ENCODE measurements at places on chromosomes 12 and 14.

DNA sequence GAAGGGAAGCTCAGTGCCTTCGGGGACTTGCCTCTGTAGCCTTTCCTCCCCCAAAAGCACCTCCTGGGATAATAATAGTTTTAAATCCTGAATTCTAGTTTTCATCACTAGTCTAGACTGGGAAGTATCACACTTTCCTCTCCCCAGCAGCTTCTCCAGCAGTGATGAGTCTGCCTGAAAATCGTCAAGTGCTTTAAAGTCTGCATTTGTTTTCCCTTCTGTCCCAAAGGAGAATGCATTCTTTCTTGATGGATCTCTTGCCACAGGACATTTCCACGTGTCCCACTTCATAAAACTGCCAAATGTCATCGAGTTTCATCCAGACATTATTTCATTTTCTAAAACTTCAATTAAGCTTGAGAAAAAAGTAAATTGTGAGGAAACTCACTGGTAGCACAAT is 15.0 kb downstream of the CSRP2 start:
- no peak for DNase-seq

DNA sequence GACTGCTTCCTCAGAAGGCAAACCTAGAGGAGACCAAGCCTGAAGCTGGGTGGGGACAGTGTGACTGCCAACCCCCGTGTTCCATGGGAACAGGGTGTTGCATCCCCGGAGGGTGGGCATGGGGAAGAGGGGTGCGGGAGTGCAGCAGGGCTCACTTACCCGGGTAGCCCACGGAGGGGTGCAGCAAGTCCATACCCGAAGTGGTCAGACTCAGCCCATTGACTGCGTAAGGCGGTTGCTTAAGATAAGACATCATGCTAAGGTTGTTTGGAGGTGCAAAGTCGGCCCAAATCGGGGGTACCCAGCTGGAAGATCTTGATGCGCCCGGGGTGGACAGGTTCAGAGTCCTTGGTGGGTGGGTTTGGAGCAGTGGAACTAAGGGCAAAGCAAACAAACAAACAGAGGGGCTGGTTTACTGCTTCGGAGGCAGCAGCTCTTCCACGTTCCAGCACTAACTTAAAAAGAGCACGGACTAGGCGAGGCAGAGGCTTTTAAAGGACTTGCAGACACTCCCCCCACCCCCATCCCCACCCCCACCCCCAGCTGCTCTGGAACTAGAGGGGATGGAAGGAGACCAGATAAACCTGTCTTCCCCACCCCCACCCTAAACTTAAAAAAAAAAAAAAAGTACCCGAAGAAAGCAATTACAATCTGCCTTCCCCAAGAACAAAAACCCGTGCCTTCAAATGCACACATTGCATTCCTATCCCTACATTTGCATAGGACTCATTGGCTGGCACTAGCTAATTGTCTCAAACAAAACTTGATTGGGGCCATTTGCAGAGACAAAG is 4.9 kb downstream of the OTX2 start:
- no peak for DNase-seq

- DNase-seq: peak; percentile 59
Observed at GRCh38 chr14:67934087-67934486, 114.5 kb downstream of the RAD51B start.

GRCh38 chr12:5872745-5873144 is 72.3 kb downstream of the ANO2 start:
- DNase-seq: peak; percentile 34

DNA sequence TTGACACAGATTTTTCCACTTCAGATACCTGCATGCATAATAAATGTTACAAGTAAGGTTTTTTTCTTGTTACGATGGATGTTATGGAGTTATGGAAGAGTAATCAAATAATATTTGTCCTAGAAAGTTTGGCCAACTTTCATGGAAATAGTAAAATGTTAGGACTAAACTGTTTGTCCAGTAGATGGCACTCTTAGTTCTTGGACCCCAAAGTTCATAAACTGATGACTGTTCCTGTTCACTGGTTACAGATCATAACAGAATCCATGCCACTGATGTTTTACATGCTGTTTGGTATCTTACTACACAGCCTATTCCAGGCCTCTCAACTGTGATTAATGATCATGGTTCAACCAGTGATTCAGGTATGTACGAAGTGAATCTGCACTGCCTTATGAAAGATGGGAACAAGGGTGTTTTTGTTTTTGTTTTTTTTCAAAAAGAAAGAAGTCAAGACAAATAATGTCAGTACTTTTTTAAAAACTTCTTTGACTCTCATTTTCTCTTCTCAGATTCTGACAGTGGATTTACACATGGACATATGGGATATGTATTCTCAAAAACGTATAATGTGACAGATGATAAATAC is 48.8 kb upstream of the SLCO1C1 start:
- peak; percentile 38 for DNase-seq

GRCh38 chr12:47189728-47190127 is 110.0 kb upstream of the AMIGO2 start:
- no peak for DNase-seq

DNA sequence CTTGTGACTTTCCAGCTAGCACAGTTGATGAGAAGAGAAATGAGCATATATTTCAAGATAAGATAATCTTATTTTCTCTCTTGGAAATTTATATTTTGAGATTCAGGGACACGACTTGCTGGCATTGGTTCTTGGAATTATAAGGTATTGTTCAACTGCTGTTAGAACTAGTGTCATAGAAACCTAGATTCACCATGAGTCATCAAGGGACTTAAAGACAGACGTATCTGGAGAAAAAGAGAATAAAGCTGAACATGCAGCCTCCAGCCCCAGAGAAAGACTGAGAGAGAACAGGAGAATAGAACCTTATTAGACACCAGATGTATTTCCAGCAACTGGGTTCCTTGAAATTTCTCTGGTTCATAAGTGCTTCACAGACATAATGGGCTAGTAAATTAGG is 194.4 kb upstream of the PPFIA2 start:
- no peak for DNase-seq

DNA sequence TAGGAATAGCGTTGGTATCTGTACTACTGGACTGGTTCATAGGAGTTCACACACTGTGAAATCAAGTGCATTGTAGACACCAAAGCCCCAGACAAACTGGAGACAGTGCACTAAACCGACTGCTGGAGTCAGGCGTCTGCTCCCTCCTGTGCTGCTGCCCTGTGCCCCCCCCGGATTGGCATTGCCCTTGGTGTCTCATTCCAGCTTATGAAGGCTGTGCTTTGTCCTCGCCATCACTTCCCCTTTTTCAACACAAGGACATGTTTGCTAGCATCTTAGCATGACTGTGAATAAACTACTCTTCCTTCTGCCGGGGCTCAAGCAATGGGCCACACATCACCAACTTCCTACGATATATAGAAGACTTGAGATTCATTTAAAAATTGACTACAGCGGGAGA is 84.0 kb downstream of the TMCC3 start:
- no peak for DNase-seq

DNA sequence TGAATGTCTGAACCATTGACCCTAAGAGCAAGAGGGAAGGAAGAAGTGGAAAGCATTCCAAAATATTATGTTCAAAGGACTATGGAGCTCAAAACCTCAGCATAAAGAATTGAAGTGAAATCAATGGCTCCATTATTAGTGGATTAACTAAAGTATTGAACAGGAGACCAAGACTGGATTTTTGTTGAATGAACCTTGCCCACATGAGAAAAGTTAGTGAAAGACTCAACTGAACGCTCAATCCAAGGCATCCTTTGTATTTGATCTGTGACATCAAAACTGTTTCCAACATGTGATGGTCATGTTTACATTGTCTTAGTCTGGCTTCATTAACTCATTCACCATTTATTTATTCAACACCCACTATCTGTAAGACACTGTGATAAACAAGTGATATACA is 161.0 kb downstream of the CNTN1 start:
- DNase-seq: no peak

DNA sequence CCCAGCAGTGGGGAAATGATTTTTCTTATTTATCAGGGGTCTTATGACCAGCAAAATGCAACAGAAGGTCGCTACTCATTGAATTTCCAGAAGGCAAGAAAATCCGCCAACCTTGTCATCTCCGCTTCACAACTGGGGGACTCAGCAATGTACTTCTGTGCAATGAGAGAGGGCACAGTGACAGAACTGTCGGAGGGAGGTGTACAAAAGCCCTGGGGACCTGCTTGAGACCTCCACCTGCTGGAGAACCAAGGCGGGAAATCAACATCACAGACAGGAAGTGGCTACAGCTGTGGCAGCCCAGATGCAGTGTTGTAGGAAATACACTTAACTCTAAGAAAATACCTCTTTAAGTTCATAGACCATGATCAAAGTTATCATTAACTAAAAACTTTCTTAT is 250.9 kb upstream of the OR4E1 start:
- DNase-seq: no peak

GRCh38 chr12:46794593-46795190 is 31.1 kb downstream of the SLC38A4 start:
- DNase-seq: no peak

DNA sequence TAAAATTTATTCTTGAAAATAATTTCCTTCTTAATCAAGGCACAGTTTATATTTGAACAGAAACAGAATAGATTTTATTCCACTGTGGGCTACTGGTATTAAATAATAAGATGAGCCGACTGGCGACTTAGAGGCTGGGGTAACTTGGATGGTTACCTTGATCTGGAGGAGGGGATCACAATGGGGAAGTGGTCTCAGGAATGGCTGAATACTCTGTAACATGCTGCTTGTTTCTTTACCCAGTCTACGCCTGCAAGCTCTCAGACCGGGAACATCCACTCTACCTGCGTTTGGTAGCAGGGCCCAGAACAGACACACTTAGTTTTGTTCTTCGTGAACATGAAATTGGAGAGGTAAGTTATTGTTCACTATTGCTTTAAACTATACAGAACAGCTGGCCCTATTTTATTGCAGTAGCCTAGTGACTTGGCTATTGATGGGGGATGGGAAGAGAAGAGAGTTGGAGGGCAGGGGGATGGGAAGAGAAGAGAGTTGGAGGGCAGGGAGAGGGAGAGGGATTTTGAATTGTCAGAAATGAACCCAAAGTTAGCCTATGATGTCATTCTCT is 67.9 kb downstream of the GNS start:
- DNase-seq: no peak

- no peak for DNase-seq
Observed at GRCh38 chr12:83027021-83027723, 340.5 kb downstream of the TMTC2 start.

DNA sequence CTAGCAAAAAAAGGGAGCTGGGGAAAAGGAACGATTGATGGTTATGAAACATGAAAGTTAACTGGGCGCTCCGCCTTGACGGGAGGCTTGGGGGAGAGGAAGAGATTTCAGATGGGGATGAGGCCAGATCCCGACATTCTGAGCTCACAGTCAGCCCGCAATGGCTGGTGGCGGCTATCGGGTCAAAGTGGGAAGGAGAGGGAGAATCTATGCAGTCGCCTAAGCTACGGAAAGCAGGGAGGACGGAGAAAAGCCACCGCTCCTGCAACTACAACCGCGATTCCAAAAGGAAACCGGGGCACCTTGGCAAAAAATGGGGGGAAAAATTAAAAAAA is 502 bp downstream of the MPHOSPH9 start:
- DNase-seq: no peak

GRCh38 chr12:109967383-109968031 is 28.7 kb downstream of the GIT2 start:
- DNase-seq: no peak

GRCh38 chr14:54809767-54810166 is 92.9 kb downstream of the GCH1 start:
- DNase-seq: no peak

DNA sequence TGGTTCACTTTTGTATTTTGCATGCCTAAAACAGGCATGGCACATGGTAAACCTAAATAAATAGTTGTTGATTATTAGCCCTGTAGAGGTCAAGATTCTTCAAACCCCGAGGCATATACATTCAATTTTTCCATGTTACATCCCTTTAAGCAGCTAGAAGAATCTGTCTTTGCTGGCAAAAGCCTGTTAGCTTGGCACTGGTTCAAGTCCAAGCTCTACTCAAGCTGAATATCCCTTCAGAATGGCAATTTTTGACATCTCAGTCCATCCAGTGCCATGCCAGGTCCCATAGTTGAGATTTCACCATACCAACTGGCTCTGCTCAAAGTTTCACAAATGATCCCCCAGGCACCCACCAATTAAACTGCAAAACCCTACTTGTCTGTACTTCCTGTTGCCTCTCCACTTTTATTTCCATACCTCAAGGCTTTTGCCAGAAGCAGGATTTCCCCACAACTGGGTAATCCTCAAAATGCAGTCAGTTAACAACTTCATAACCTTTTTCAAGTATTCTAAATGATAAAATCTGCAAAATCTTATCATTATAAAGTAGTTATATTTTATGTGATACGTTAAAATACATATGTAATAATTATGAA is 9.0 kb upstream of the DCN start:
- DNase-seq: no peak

DNA sequence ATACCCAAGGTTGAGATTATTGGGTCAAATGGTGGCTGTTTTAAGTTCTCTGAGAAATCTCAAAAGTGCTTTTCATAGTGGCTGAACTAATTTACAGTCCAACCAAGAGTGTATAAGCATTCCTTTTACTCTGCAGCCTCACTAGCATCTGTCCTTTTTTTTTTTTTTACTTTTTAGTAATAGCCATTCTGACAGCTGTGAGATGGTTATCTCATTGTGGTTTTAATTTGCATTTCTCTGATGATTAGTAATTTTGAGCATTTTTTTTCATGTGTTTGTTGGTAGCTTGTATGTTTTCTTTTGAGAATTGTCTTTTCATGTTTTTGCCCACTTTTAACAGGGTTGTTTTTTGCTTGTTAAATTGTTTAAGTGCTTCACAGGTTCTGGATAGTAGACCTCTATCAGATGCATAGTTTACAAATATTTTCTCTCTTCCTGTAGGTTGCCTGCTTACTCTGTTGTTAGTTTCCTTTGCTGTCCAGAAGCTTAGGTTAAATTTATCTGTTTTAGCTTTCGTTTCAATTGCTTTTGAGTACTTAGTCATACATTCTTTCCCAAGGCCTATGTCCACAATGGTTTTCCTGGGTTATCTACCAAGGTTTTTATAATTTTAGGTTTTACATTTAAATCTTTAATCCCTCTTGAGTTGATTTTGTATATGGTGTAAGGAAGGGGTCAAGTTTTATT is 881.3 kb upstream of the SEL1L start:
- no peak for DNase-seq

DNA sequence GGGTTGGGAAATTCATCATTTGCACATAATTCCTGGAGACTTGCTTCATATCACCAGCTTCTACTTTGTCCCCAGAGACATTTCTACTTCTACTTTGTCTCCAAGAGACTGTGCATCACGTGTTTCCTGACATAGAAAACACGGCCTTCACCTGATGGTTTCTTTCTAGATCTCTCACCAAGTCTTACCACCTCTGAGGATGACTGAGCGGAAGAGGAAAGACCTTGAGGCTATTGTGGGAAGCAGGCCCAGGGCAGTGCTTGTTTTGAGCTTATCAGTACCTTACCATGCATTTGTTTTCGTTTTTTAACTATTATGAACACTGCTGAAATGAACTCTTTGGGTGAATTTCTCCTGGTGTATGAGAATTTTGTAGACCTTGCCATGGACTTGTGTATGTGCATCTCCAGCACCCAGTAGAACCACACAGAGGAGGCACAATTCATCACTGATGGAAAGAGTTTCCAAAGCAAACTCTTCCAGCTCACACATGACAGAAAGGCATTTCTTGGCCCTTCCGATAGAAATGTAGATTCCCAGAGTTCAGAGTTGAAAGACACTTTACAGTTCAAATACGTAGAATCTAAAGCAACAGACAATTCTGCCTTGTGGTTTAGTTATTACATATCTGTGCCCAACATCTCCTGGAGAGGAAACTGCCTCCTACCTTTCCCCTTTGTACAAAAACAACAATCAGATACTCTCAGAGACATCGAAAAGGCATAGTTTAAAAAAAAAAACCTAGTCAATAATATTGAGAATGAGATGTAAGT is 434.7 kb downstream of the FUT8 start:
- no peak for DNase-seq
